ENCODE measurements at places on chromosomes 12 and 14.

GRCh38 chr12:58301730-58302122, 360.4 kb downstream of the ATP23 start:
- no peak for DNase-seq

- DNase-seq = no peak
Observed at GRCh38 chr14:95101736-95102679, 55.3 kb downstream of the DICER1 start.

DNA sequence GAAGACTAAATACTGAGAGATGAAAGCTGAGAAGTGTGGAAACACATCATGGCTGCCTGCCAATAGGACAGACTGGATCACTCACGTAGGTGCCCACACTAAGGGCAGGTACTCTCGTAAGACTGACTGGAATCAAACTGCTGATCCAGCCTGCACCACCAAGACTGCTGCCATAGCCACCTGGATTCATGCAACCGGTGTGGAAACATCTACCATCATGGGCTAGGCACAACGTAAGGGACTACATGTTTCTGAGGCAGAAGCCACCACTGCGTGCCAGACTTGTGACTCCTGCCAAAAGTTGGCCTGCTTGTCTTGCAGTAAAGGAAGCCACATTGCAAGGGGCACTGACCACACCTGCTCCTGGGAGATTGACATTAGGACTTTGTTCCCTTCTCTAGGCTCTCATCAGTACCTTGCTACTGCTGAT, 3.8 kb downstream of the POMT2 start:
- DNase-seq = peak; percentile 36

DNA sequence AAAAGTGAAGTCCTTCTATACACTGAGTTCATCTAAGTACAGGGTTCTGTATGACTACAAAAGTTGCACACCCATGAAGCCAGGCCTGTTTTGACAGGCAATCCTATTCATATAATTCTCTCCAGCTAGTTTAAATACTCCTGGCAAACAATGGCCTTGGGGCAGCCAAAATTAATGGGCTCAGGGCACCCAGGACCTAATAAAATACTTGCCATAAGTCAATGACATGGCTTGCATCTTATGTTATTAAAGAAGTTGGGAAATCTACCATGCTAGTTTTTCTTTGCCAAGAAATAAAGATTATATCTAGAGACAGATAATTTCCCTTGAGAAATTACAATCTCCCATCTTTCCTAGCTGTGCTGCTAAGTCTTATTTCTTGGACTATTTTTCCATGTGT, 11.1 kb upstream of the TMTC1 start:
- no peak for DNase-seq

- DNase-seq = no peak
Observed at GRCh38 chr12:88993651-88994050, 358.6 kb downstream of the DUSP6 start.

- no peak for DNase-seq
Observed at GRCh38 chr12:96211988-96212387, 17.8 kb downstream of the ELK3 start.

GRCh38 chr14:104688505-104689108, 811 bp upstream of the INF2 start:
- DNase-seq = no peak

DNA sequence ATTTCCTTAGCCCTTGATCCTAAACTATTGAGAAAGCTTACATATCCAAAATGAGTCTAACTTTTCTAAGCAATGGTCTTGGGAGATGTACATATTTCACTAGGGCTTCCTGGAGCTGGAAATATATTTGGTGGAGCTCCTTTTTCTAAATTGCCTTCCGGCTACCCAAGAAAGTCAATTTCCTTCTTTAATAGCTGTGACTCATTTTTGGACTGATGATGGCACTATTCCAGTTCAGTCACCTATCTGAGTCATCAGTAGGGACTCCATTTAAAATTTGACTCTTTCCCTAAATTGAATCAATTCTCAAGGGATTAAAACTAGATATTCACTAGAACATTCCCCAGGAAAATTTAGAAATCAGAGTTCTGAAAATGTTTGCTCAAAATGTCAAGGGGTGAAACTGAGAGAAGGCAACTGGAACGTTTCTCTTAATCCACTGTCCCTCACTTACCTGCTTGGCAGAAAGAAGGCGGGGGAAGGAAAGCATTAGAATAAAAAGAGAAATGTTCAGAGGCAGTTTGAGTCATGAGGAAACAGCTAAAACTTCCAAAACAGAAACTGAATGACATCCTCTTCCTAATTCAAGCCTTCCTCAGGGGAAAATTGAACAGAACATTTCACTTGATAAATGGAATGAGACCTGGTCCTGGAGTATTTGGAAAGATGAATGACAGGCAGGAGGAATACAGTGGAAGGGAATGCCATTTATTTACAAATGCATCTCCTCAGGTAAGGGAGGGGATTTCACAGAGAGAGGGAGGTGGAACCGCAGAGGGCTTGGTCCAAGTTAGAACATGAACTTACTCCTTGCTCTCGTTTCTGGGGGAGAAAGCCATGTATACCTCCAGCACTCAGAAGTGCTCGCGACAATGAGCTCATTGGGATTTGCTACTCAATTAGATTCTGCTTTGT, 91.2 kb downstream of the RGS6 start:
- DNase-seq = no peak

DNA sequence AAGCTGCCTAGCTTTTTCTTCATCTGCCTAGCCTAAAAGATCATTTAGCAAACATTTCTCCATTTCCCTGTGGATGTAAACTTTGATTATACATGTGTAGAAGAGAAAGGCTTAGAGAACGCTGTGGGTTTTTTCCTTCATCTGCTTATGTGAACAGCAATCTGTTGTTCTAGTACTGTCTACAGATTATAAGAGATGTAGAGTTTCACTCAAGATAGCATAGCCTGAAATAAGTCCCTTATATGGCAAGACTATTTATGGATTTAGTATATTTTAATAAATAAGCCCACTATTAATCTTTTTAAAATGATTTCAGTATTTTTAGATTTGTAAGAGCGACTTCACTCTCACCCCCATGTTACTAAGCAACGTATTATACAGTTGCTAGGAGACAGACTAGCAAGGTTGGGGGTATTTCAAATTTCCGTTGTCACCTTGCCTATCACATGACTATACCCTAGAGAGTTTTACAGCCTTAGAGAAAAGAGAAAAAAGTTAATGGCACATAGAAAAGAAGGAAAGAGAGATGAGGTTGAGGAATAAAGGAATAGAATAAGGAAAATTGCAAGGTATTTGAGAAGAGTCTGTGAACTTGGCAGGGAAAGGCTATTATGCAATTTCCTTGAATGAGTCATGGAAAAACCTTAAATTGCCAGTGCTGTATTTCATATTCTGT, 12.2 kb upstream of the TUBA1A start:
- DNase-seq = peak; percentile 9

- no peak for DNase-seq
Observed at GRCh38 chr12:124492879-124493808, 74.3 kb downstream of the NCOR2 start.

GRCh38 chr12:130155416-130156073, 6.7 kb upstream of the FZD10 start:
- no peak for DNase-seq

- DNase-seq = no peak
Observed at GRCh38 chr12:76687981-76688380, 75.9 kb upstream of the ZDHHC17 start.

- no peak for DNase-seq
Observed at GRCh38 chr12:65649126-65649525, 175.2 kb upstream of the HMGA2 start.

- no peak for DNase-seq
Observed at GRCh38 chr14:93859957-93860356, 67.2 kb upstream of the FAM181A start.

DNA sequence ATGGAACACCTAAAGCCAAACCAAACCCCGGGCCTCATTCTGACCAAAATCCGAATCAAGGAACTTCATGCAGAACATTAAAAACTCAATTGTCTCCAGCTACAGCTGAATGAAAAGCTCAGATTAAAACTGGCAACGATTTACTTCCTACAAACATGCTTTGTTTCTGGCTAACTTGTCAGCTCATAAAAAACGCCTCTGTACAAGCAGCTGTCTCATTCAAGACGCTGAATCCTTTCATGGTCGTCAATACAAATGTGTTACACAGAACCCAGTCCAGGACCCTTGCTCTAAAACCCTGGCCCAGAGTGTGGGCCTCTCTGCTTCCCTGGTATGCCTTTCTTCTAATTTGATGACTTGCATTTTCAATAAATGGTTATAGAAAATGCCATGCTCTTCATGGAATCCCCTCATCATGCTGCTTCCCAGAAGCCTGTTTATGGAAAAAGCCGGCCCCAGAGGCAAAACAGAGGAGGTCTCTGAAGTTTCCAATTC, 183.1 kb downstream of the PHLDA1 start:
- DNase-seq = no peak

- no peak for DNase-seq
Observed at GRCh38 chr12:1533205-1533601, 61.2 kb downstream of the FBXL14 start.

- DNase-seq = no peak
Observed at GRCh38 chr12:68414988-68415387, 82.8 kb upstream of the MDM1 start.

DNA sequence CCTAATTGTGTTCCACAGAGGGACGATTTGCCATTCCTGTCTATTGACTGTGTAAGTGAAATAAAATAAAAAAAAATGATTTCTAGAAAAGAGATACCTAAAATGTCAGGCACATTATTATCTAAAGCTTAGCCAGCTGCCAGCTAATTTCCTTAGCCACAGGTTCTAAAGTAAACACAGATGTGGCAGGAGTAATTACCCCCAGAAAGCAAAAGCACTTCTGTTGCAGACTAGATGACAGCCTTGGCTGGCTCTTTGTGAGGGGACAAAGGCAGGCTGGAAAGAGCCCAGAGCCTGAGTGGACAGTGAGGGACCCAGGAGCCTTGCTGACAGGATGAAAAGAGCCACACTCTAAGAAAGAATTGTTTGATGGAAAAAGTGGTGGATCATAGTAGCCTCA, 418.1 kb downstream of the LRIG3 start:
- peak; percentile 54 for DNase-seq

DNA sequence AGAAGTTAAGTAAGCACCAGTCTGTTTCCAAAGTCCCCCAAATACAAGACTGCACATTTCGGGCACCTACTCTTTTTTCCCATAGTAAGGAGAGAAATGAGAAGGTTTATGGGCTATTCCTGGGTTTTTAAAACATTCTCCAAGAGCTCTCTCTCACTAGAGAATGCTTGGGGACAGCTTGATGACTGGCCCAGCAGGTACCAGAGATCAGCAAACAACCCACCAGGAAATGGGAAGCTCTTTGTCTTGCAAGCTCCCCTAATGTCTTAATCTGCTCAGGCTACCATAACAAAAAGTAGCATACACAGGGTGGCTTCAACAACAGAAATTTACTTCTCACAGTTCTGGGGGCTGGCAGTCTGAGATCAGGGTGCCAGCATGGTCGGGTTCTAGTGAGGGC, 41.8 kb upstream of the CRY1 start:
- no peak for DNase-seq

DNA sequence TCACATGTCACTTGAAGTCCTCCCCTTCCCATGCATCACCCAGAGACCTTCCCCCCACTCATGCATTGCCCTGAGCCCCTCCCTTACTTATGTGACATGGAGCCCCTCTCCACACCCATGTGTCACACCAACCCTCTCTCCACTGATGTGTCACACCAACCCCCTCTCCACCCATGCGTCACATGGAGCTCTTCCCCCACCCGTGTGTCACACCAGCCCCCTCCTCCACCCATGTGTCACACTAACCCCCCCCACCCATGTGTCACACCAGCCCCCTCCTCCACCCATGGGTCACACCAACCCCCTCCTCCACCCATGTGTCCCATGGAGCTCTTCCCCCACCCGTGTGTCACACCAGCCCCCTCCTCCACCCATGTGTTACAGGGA, 30.4 kb downstream of the RTL1 start:
- no peak for DNase-seq

GRCh38 chr14:34713681-34714319, 593 bp downstream of the CFL2 start:
- DNase-seq = no peak

- no peak for DNase-seq
Observed at GRCh38 chr12:8465301-8465996, 9.7 kb downstream of the CLEC6A start.

DNA sequence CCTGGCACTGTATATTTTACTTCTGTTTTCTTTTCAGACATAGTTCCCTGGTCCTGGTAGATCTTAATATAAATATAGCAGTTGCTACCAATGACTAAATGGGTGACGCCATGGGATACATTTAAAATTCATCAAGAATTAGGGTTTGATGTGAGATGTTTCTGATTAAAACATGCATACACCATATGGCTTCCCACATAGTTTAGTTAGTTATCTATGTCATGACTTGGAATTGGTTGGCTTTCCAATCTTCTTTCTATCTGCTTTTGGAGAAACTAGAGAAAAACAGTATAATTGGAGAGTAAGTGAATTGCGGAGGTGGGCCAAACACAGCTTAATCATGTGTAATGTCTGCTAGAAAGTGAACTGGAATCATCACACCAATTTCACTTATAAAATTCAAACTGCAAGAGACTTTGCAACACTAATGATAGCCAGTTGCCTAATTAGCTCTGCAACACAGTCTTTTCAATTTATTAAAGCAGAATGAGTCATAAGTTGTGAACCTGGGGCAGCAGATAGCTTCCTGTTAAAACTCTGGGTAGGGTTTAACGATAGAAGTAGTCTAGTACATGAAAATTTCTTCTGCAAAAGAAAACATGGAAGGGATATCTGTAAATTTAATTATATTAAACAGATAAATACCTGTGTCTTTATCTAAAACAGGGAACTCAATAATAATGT, 295.2 kb downstream of the SLC16A7 start:
- no peak for DNase-seq

GRCh38 chr12:129379076-129379804, 524.6 kb downstream of the TMEM132D start:
- no peak for DNase-seq

All from NCI-H510A (cell line).